Stimulated activated CD4-positive, alpha-beta T cell treated with anti-CD3 and anti-CD28 coated beads, Interleukin-4, amount 100 ng/mL, for 4 hours (primary cell): ENCODE measurements at places on chromosomes 1 and 21.

GRCh38 chr1:226723657-226724532, 15.2 kb downstream of the ITPKB start:
- DNase-seq = no peak

GRCh38 chr1:185969028-185969427, 234.8 kb downstream of the HMCN1 start:
- no peak for DNase-seq

DNA sequence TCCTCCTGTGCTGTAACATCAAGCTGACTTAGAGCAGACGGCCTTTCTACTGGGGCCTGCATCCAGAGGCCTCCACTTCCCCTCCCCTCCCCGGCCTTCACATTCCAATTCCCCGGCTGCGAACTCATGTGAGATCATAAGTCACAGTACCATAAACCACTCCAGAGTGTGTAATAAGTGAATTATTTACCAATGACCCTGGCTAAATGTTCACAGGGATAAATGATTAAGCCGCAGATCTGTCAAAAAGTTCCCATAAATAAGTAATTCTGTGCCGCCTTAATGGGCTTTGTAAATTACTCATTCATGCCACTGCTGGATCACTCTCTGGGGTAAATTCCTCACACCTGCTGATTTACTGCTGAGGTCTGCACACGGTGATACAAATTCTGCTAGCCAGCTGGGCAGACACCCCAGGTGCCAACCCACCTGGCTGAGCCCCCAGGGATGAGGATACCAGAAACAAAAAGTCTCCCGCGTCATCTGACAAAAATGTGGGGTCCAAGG, 27.4 kb upstream of the KIRREL1 start:
- DNase-seq = no peak

DNA sequence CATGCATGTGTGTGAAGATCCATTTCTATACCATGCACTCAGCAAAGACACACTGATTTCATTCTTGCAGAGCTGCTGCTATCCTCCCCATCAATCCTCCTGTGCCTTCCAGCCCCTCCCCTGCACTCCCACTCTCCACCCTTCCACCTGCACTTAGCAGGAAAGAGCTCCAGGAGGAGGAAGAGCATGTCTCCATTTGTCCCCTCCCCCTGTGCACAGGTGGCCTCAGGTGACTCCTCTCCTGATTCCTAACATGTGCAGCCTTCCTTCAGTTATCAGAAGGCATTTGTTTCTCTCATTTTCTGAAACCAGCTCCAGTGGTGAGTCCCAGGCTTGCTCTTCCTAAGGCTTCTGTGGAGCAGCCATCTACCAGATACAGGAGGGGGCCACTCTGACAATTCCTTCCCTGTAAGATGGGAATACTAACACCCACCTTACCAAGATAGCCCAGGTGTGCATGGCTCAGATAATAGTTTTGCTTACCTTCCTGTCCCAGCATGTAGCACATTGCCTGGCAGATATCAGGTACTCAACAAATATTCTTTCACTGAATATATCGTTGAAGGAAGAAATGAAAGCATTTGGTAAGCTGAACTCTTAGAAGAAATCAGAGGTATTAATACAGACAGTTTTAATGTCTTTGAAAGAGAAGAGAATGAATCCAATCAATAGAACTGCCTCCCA, 21.9 kb upstream of the FAM3B start:
- DNase-seq = no peak

DNA sequence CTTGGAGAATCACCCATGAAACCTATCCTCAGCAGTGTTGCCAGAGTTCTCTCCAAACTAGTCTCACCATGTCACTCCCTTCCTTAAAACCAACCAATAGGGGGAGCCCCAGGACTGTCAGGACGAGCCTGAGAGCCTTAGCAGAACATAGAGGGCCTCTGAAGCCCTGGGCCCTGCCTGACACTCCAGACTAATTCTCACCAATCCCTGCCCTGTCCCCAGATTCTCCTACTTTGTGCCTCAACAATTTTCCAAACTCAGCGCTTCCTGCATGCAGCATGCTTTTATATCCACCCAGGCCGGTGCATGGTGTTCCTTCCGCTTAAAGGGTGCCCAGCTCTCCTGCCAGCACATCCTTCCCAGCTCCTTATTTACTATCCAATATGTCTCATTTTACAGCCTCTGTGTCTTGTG, 42.7 kb downstream of the HSD3B1 start:
- DNase-seq = no peak
